Esophagus squamous epithelium (tissue), 5 donors: ENCODE measurements at places on chromosomes 1 and 21. TPM values are rescaled to one million over a fixed set of nuclear protein-coding genes. Genes with fewer than 3 reads are reported as not detected.

DNA sequence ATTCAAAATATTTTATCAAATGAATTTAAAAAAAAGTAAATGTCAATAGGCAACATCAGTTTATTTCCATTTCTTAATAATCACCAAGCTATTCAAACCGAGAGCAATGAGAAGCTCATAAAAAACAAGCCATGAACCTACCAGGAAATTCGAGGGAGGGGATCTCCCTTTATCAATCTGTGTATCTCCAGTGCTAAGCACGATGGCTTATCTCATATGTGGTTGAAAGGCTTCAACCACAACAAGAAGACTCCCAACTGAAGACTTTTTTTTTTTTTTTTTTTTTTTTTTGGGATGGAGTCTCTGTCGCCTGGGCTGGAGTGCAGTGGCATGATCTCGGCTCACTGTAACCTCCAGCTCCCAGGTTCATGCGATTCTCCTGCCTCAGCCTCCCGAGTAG is 833.3 kb downstream of the USP25 start:
- no peak for DNase-seq

Gene FCAMR
- total RNA-seq = not detected

- no peak for DNase-seq
Measured at GRCh38 chr21:24127651-24128050, 1479.6 kb downstream of the MRPL39 start.

GRCh38 chr1:60867782-60868181 is 214.6 kb upstream of the NFIA start:
- DNase-seq = no peak

- DNase-seq = no peak
Measured at GRCh38 chr1:181630838-181631237, 147.5 kb downstream of the CACNA1E start.

Gene G0S2
- total RNA-seq = 7.0 TPM

Gene OR2AK2
- total RNA-seq = not detected

Gene TTC24
- total RNA-seq = not detected

Gene EPHA2
- total RNA-seq = 87.5 TPM

GRCh38 chr1:164950541-164950986 is 391.6 kb downstream of the PBX1 start:
- no peak for DNase-seq

DNA sequence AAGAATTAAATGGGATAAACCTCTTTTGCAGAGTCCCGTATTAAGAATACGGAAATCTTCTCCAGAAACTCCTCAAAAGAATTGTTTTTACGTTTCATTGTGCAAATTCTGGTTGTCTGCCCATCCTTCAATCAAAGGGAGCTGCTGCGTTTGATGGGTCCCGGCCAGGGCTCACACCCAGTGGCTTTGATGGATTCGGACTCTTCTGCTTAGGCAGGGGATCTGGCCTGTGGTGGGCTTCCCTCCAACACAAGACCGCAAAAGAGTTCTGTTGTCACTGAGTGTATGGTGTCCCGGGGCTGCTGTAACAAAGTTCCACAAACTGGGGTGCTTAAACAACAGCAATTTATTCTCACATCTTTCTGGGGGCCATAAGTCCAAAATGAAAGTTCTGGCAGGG is 402.0 kb downstream of the PCP4 start:
- DNase-seq = no peak

GRCh38 chr1:229778794-229779193 is 152.7 kb downstream of the URB2 start:
- no peak for DNase-seq

- no peak for DNase-seq
Measured at GRCh38 chr21:42735944-42736343, 82.5 kb downstream of the PDE9A start.

DNA sequence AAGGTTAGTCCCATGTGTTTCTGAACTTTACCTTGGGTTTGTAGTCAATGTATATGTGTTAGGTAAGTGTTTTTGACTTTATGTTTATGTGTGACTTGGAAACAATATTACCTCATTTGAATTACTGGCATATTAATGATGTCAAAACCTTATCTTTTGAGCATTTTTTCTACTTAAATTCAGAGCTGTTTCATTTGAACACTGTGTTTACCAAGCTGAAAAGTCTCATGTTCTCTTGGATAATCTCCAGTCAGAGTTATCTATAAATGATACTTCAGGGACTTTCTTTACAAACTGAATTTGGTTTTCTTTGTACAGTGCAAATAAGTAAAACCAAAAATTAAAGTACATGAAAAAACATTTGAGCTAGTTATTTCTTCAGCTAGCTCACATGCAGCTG is 30.0 kb downstream of the ADAMTS1 start:
- DNase-seq = no peak

DNA sequence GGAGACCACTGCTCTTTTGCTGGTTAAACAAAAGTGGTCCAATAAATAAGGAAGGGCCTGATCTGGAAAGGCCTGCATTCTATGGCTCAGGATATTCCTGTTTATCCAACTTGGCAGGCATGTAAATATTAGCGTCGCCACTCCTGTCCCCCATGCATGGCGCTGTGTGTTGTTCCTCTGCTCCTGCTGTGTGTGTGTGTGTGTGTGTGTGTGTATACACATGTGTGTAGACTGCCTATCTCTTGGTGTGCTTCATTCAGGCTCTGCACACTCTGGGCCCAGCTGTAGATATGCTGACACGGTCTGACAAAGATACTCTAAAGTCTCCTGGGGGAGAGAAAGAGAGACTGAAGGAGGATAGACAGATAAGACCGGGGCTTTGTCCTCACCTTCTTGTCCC is 6.8 kb downstream of the LMOD1 start:
- DNase-seq = no peak

DNA sequence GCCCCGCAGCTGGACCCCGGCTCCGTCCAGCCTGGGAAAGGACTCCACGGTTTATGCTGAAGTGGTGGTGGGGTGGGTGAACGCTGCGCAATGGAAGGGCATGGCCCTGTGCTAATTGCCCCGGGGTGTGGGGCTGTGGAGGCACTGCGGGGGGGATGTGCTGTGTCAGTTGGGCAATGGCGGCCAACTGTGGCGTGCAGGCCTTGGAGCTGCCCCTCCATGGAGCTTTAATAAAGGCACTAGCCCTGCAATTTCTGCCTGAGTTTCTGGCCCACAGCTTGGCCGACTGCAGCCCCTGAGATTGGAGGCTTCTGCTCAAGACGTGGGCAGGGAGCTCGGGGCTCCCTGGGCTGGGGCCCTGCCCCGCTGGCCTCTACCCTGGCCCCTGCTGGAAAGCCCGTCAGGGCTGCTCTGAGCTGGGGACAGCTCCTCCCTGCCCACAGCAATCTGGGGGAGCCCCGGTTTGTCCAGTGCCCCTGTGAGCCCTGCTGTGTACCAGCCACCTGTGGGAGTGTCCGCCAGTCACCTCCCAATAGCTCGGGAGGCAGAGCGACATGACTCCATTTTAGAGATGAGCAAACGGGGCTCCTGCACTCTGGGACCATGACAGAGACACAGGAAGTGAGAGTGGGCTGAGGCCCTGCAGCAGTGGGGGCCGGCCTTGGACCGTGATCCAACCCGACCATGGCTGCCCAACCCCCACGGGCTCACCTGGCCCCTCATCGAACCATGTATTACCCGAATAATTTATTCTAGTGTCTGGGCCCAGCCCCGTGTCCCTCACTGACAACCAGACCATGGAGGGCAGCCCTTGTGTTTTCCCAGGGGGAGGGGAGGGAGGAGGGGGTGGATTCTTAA is 8.7 kb upstream of the TNFRSF14 start:
- no peak for DNase-seq

Gene NUDT4B
- 24.6 TPM for total RNA-seq

GRCh38 chr1:176448340-176448739 is 14.6 kb upstream of the PAPPA2 start:
- DNase-seq = no peak

Gene TMEM52
- 2.8 TPM for total RNA-seq

GRCh38 chr1:167663002-167663772 is 33.2 kb downstream of the RCSD1 start:
- no peak for DNase-seq

DNA sequence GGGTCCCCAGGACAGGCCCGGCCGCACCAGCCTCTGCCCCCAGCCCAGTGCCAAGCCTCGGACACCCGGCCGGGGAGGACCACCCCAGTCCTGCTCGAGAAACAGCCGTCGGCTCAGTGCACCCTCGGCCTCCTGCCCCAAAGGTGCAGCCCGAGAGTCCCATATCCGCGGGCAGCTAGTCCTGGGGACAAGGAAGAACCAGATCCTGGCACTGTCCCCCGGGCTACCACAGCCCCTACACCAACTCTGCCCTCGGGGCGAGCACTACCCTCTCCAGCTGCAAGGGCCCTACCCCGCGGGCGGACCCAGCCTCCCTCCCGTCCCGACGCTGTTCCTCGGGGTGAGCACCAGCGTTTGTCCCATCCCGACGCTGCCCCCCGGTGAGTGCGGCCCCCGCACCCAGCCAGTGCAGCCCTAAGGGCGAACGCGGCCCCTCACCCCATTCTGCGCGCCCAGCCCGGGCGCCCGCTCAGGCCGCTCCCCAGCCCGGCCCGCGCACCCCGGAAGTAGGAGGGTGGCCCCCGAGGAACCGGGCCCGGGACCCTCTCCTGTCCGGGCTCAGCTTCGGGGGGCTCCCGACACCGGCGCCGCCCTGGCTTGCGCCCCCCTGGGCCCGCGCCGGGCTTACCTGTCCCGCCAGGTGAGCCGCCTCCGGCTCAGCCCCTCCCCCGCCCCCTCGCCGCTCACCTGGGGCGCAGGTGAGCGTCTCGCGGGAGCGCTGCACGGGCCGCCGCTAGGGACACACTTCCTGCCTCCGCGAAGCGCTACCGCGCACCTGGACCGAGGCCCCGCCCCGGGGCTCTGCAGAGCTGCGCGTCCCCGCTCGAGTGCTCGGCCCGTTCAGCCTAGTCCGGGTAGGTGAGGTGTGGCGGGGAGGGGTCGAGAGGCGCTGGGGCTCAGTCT is at the start of gene KDF1:
Gene KDF1, minus strand, starts transcription at position 747 of the 903 bp plus-strand sequence. CDS start 8,088 bp downstream, outside the sequence.
- DNase-seq = no peak

Gene SFN
- total RNA-seq = 1,060 TPM

- no peak for DNase-seq
Measured at GRCh38 chr1:236465959-236466303, 57.9 kb upstream of the LGALS8 start.

DNA sequence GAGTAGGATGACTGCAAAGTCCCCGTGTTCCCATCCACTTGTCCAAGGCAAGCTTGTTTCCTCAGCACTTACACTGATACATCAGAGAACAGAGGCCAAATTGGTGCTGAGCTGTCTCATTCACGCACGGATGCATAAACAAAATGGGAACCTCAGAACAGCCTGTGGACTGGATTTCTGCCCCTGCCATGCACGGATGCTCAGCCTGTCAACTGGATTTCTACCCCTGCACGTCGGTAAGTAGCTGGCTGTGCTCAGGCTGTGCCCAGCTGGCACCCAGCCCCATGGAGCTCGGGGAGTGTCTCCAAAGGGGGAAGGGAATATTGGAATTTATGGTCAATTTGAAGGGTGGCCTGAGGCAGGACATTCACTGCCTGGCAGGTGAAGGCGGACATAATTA is 40.8 kb upstream of the TMPRSS2 start:
- no peak for DNase-seq

DNA sequence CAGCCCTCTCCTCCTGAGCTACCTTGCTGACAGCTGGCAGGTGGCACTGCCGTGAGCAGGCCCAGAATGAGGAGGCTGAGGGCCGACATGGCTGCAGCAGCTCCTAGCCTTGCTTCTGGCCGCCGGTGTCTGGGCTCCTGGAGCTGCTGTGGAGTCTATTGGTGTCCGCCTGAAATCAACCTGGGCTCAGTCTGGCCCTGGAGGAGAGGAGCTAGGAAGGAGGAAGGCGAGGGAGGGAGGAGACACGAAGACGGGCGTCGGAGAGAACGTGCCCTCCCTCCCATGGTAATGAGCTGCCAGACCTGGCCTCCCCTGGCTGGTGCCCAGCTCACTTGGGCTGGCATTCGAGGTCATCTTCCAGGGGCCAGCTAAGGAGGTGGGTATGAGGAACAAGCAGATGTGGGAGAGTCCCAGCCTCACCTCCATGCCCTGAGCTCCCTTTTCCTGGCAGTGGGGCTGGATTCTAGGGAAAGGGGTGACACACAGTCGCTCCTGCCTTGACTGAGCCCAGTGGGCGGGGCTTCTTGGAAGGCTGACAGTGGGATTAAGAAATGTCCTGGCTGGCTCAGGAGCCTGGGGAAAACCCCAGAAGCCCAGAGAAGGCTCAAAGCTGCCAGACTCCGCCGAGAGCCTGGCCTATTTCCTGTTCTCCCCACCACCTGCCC is at the start of gene PDZK1IP1:
Gene PDZK1IP1, minus strand, starts transcription at position 193 of the 665 bp plus-strand sequence. Its CDS starts 104 bp downstream, at position 89.
- no peak for DNase-seq
